ENCODE measurements at places on chromosomes 13 and 19.
A peak's percentile ranks its signal among the peaks of the same experiment; 100 is the strongest.

DNA sequence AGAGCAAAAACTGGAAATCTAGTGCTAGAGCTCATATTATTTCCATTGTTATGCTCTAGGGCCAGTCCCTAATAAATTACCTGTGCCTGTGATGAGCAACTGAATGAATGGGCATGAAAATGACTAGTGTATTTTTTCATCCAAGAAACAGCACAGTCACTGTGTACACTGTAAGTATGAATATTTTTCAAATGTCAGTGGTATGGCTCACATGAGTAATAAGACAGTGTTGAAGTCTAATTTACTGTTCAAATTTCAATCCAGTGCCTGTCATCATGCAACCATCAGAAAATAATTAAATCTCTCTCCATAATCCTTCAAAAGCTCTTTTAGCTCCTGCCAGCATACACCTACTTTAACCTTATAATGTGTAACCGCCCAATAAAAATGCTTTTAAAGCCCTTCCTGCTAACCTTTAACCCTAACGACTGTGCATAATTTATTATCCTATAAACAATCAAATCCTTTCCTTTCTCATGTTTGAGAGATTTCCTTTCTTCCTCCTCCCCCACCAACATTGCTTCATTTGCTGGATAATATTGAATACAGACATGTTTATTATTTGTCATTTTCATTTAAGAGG lies 378.3 kb downstream of the GPC5 start:
- DNase-seq = no peak

DNA sequence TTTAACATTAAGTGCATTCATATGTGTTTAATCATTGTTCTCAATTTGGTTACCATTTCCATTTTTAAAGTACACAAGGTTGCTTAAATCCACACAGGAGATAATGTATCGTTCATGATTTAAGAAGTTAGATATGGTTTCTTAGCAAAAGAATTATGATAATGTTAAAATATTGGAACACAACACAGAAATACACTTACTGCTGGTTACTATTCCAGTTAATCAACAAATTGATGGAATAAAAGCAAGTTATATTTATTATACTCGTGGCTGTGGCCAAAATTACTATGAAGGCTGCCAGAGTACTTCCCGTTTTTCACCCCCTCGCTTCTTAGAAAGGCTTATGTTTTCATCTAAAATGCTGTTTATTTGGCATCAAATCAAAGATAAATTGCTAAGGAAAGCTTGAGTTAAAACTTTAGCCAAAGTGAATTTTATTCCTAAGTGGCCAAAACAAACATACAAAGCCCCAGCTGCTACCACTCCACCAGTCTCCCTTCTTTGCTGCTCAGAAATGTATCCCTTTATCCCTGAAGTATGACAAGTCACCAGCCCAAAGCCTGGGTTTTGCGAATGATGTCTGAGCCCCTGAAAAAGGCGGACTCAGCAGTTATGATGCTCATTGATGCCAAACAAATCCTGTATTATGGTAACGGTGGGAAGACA lies 27.7 kb downstream of the LCP1 start:
- DNase-seq = no peak

- no peak for DNase-seq
These were observed 71.4 kb downstream of the EFNB2 start for GRCh38 chr13:106464076-106464475.

DNA sequence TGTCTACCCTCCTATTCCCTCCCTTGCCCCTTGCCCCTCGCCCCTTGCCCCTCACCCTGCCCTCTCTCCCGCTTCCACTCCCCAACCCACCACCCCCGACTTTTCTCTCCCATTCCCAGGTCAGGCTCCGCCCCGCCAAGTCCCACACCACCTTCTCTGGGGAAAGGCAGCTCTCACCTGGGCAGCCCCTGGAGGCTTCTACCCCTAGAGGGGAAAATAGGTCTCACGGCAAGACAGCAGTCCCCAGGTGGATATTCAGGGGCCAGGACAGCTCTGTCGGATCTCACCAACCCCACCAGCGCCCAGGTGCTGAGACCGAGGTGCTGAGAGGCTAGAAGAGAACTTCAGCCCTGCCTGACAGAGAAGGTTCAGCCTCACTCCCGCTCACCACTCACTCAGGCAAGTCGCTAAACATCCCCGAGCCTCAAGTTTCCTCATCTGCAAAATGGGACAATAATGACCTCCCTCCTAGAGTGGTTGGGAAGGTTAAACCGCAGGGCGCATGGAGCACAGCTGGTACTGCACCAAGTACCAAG lies 1.4 kb upstream of the ERFL start:
- DNase-seq = no peak

- DNase-seq = no peak
These were observed 49.1 kb upstream of the EHD2 start for GRCh38 chr19:47663911-47664771.

DNA sequence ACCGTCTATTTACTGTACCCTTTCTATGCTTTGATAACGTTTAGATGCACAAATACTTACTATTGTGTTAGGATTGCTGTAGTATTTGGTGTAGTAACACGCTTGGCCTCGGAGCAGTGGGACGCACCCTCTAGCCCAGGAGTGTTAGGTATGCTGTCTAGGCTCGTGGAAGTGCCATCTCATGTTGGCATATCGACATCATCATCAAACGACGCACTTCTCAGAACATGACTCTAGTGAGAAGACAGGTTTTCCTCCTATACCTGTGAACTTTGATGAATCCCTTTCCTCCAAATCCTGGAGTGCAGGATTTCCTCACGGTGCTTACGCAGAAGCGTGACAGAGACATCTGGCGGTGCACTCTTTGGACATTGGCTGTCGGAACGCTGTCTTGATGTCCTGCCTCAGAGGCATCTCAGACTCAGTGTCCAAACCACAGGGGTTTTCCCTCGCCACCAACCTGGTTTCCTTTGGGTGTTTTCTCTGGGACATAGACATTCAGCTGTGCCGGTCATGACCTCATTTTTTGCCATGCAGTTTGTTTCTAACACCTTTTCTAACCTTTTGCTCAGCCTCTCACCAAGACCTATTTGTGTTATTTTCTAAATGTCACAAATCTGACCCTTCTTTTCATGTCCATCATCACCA lies 6.3 kb downstream of the SNRNP70 start:
- no peak for DNase-seq

DNA sequence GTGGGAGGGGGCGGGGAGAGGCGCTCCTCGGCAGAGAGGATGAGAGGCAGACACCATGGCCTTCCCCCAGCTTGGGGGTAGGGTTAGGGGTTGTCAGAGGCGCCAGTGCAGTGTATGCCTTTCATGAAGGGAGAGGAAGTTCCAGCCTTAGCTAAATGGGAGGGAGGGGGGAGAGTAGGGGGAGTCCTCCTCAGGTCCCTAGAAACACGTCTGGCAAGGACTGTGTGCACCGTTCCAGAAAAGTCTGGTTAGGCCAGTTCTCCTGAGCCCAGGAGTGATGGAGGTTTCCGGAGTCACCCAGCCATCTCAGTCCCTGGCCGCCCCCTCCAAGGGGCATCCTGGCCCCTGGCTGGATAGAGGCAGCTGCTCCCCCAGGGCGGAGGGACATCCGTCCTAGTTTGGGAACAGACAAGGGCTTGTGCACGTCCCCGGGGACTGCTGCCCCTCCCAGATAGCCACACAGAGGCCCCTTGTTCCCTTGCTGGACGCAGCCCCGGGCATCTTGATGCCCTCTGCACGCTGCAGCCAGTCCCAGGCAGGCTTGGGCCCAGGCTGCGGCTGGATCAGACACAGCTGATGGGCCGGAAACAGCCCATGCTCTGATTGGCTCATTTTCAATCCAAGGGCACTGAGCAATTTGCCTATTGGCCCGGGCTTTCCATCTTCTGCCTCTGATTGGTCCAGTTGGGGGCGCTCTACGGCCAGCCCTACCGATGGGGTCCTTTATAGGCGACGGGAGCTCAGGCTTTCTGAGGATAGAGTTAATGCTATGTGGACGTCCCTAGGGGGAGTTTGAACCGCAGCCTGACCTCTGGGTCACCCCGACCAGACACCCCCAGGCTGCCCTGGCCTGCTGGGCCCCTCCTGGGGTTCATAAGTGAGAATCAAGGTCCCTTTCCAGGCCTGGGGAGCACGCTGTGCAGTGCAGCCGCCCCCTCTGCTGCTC lies 3.8 kb downstream of the S1PR2 start:
- no peak for DNase-seq

DNA sequence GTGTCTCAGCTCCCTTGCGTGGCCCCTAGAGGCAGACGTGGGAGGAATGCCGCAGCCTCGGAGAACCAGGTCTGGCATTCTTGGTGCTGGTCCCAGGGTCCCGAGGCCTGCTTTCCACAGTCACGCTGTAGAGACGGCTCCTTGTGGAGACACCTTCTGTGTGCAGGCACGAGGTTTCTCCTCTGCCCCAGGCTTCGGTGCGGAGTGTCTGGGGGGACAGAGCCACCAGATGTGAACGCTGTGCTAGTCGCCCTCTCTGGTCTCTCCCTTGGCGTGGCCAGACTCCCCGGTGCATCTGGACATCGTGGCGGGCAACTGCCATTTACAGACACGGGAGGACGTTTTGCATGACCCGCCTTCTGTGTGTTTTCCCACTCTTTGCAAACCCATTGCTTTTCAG lies 7.5 kb upstream of the TMEM255B start:
- DNase-seq = no peak

GRCh38 chr19:4578552-4579248 lies 19.2 kb upstream of the SEMA6B start:
- DNase-seq = no peak

GRCh38 chr19:48777720-48778119 lies 22.4 kb downstream of the FGF21 start:
- DNase-seq = no peak

DNA sequence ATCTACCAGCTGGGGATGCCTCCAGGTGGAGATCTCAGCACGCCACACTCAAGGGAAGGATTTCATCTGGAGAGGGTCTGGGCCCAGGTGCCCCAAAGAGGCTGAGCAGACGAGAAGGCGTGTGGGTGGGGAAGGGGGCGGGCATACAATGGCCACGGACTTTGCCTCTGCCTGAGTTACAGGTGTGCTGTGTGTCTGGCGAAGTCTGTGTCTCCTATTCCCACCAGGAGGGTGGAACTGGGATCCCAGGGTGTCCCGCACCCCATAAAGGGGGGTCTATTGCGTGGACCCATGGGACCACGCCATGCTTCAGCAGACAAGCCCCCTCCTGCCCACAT lies 3.6 kb downstream of the TLE2 start:
- DNase-seq = no peak

- no peak for DNase-seq
These were observed 26.5 kb downstream of the MYCBP2 start for GRCh38 chr13:77300176-77301037.

DNA sequence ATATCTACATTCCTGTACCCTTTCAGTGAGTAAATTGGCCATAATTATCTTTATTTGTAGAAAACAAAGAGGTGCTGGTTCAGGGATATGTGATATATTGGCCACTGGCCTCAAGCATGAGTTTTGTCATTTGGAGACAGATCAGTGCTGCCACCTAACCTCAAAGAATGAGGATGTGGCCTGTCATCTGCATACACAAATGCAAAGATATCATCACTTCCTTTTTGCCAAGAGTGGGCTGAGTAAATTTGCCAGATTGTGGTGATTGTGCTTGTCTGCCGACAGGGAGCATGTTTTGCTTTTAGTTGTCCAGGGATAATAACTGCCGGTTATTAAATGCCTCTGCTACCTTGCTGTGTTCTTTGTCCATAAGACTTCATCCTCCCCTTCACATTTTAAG lies 44.2 kb downstream of the WASF3 start:
- DNase-seq = peak; percentile 62

DNA sequence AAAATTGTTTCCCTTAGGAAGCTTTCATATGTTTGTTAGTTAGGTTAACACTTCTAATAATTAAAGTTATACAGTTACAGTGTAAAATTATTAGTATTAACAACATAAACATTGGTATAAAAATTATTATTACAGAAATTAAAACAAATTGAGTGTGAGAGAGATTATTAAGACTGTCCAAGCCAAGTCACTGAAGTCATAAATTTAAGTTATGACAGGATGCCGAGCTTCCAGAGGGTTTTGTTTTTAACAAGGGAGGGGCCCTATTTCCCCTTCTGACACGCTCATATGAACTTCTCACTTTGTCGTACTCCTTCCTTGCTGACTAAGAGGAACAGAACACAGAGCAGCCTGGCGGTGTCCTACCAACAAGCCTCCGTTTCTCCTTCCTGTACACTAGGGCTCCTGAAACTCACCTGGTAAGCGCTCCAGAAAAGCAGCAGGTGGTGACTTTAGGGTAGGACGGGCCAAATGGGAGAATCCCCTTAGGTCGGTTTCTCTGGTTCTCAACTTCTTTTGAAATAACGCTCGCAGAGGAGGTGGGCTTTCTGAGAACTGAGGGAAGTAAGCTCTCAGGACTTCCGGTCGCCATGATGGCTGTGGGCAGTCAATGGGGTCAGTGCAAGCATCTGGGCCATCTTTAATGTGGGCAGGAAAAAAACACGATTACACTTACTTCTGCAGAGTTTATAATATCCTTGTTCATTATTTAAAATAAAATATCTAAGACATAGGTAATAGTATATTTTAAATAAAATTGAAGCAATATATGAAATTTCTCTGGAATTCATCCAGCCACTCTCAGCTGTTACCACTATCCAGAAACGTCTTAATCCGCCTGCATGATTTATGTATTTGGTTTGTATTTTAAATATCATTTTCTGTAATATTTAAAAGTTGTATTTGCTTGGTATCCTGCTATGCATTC lies at the start of gene CARD8:
Gene CARD8, minus strand, starts transcription at position 537 of the 928 bp plus-strand sequence. CDS start 14,892 bp downstream, outside the sequence.
- peak; percentile 93 for DNase-seq

- no peak for DNase-seq
These were observed 8.7 kb upstream of the KANK2 start for GRCh38 chr19:11205939-11206570.

DNA sequence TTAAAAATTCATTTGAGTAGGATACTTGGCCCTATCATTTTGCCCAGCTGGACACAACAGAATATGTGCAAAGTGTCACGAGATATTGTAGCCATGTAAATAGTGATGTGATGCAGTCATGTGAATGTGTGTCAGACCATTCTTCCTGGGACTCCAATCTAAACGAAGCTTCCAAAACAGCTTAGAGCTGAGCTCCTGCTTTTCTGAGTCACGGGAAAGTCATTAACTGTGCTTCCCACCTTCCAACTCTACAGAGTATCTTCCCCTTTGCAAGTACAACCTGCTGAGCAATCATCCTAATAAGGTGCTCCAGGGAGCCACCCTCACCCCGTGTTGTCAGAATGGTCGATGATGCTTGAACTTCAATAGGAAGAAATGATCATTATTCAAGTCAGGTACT lies 294.7 kb downstream of the MYO16 start:
- DNase-seq = no peak

DNA sequence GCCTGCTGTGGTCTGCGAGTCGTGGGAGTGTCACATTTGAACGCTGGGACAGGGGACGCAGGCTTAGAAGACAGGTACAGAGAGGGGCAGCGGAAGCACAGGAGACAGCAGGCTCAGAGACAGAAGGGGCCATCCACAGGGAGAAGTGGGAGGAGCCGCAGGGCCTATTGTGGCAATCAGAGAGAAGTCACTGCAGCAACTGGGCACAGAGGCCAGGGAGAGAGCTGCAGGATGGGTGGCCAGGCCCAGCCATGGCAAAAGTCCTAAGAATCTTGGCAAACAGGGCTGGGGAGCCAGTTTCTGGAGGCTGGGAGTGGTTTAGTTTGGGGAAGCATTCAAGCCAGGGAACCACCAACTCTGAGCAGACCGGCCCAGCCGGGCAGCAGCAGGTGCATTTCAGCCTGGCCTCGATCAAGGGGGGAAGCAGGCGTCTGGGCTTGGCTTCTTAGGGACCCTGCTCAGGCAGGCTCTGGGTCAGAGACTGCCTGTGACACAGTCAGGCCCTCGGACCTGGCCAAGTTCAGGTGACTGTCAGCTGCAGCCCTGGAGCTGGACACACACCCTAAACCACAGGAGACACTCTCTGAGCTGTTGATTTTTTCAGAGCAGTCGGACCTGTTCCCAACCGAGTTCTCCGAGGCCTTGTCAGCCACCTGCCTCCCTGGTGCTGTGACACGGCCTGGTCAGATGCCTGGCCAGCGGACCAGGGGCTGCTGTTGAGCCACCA lies 11.8 kb downstream of the SH3GL1 start:
- DNase-seq = no peak
